ENCODE measurements at places on chromosomes 12 and 14.
A peak's percentile ranks its signal among the peaks of the same experiment; 100 is the strongest.

GRCh38 chr12:2299206-2299605, 246.4 kb downstream of the CACNA1C start:
- no peak for DNase-seq

DNA sequence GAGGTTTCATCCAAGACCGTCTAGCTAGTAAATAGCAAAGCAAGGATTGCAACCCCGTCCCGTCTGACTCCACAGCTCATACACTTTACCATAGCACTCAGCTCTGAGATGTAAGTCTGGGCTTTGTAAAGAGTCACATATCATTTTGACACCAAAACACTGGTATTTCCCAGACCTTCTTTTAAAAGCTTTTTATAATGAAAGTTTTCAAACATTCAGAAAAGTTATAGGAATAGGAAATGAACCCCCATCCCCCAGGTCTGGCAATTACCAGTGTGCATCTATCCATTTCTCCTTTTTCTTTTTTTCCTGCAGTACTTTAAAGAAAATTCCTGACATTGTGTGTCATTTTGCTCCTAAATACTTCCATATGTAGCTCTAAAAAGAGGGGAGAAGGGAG, 183.6 kb upstream of the CCND2 start:
- DNase-seq, result no peak

- no peak for DNase-seq
Observed at GRCh38 chr14:62501021-62501750, 544.1 kb downstream of the KCNH5 start.

DNA sequence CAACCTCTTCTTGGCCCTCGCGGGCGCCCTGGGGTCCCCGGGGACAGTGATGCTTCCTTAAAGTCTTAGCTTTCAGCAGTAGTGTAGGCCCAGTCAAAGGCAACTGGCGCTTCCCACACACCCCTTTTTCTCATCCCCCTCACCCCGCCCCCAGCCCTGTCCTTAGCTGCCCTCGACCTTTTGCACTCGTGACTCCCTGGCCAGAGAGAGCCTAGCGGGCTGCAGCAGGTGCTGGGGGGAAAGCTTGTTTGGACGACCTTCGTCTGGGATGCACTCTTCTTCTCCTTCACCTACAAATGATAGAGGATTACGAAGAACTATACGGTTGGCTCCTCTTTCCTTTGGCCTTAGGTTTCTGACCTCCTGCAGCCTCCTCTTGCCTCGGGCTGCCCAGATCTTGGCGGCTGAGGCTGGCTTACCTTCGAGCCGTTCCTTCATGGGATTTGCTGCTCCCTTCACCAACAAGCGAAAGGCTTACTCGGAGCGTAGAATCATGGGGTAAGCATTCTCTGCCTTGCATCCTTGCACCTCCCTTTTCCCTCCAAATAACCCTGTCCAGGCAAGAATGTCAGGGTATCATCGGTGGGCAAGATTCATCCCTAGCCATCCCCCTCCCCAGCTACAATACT, 815 bp downstream of the COQ10A start:
- no peak for DNase-seq

DNA sequence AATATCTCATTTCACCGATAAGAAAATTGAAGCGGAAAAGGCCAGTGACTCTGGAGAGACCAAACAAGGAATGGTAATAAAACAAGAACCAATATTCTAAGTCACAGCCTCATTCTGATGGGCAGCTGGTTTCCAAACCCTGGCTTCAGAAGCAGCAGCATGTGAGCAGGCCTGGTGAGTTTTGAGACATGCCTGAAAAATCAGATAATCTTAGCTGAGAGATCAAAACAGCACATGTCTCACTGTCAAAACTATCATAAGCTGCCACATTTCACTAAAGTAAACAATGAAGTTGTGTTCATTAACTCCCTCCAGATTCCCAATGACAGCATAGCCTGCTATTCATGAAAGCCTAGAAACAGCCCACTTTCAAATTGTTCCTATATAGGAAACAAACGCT, 36.5 kb downstream of the CIT start:
- DNase-seq, result peak; percentile 33

Data from fibroblast of villous mesenchyme (primary cell).